Left lobe of liver (tissue), 2 donors: ENCODE measurements at places on chromosomes 2 and 18. TPM values are rescaled to one million over a fixed set of nuclear protein-coding genes. Genes with fewer than 3 reads are reported as not detected.

The NDC80 gene
- 0.18 TPM for total RNA-seq

The OR6B2 gene
- not detected for total RNA-seq

The CCNYL1 gene
- total RNA-seq, result 9.2 TPM

The NGEF gene
- total RNA-seq, result 23.7 TPM

The GKN2 gene
- not detected for total RNA-seq

The TNFAIP6 gene
- total RNA-seq, result not detected

The CD28 gene
- 1.5 TPM for total RNA-seq

The PLEKHM3 gene
- total RNA-seq, result 8.5 TPM

- DNase-seq, result no peak
Measured at GRCh38 chr2:177391822-177392372, 676 bp upstream of the AGPS start.

DNA sequence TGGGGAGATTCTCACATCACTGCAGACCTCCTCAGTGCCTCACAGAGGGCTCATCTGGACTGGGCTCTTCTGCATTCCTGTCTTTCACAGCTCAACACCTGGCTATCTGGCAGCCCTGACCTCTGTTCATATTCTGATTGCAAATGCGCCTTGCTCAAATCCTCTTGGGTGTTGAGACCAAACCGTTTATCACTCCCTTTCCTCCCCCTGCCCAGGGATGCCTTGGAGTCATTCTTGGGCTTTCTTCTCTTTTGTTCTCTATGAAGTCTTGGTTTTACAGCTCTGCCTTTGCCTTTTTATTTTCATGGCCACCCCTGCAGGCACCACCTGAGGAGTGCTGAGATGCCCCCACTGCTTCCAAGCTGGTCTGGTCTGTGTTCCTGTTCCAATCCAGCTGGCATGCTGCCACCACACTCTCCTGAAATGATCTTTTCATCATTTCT is 26.3 kb downstream of the TUBB6 start:
- peak; percentile 37 for DNase-seq

- DNase-seq, result no peak
Measured at GRCh38 chr18:48419277-48420022, 10.3 kb upstream of the ZBTB7C start.

GRCh38 chr18:58114766-58115165 is 70.7 kb downstream of the NEDD4L start:
- DNase-seq, result no peak

- no peak for DNase-seq
Measured at GRCh38 chr18:3867864-3868311, 417.9 kb downstream of the TGIF1 start.

DNA sequence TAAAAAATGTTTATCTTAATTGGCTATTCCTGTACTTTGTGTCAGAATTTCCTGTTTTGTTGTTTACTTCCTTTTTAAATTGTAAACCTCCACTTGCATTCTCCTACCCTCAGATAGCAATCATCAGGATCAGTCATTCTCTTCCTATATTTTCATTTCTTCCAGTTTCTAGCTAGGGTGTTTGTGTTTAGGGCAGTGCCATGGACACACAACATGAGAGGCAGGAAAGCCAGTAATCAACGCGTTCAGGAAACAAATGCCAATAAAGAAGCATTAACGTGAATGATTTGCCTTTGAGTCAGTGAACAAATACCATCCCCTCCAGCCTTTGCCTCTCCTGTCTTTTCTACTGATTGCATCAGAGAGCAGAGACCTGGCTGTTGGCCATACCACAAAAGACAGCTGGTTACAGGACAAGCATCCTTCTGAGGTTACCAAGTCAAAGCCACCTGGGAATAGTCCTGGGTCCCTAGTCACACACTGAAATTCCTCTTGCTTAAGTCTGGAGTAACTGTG is 56.7 kb upstream of the FHL2 start:
- DNase-seq, result peak; percentile 74

GRCh38 chr2:84187258-84187657 is 271.8 kb downstream of the SUCLG1 start:
- no peak for DNase-seq

GRCh38 chr2:177679611-177680605 is 287.3 kb downstream of the AGPS start:
- no peak for DNase-seq

GRCh38 chr2:85699325-85699724 is 5.2 kb downstream of the GNLY start:
- DNase-seq, result no peak

GRCh38 chr2:145771525-145771924 is 1251.6 kb upstream of the ZEB2 start:
- DNase-seq, result no peak

DNA sequence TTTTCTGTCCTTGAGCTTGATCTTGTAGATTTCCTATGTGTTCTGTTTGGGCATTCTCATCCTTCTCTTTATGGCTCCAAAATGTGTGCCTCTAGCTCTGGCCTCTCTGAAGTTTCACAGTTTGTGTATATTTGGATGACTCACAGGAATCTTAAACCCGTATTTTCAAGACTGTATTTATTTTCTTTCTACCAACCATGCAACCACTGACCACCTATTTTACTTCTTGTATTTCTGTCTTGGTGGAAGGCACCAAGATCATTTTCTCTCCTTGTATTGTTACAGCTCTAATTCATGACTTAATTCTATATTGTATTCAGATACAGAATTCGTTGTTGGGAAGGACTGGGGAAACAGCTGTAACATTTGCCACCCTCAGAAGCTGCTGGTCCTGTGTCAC is 39.5 kb downstream of the ACSL3 start:
- no peak for DNase-seq

- DNase-seq, result no peak
Measured at GRCh38 chr2:130795431-130795830, 40.1 kb downstream of the AMER3 start.
